ENCODE measurements at places on chromosomes 6 and 20. TPM values are rescaled to one million over a fixed set of nuclear protein-coding genes. Genes with fewer than 3 reads are reported as not detected.

Gene MAPK14
- total RNA-seq, result 46.5 TPM

Gene TGM3
- total RNA-seq, result not detected

Gene CFB
- 0.40 TPM for total RNA-seq

Gene TRIM15
- not detected for total RNA-seq

Gene OXT
- total RNA-seq, result not detected

Gene CLVS2
- total RNA-seq, result not detected

Gene KCNG1
- total RNA-seq, result 3.4 TPM

Gene IL20RA
- total RNA-seq, result not detected
